Upper lobe of right lung (tissue), 1 donor: ENCODE measurements at places on chromosomes 3 and 15. TPM values are rescaled to one million over a fixed set of nuclear protein-coding genes. Genes with fewer than 3 reads are reported as not detected.

DNA sequence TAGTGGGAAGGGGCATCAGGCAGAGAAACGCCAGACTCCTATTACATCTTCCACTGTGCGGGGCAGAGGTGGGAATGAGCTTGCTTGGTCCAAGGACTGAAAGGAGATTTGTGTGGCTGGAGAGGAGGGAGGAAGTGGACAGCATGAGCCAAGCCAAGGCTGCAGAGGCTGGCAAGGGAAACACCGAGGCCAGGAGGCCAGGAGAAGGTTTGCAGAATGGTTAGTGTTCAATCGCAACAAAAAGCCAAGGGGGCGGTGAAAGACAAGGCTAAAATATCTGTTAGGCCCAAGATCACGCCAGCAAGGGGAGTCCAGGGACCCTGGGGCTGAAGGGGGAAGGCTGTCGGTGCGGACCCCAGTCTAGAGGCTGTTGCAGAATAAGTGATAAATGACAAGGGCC lies 75.8 kb downstream of the CPN2 start:
- no peaks in the 10 kb centered on the region for H3K27me3 ChIP-seq
- peak; percentile 23 for DNase-seq
- no peaks in the 10 kb centered on the region for H3K36me3 ChIP-seq
- H3K4me3 ChIP-seq = no peak overlapping the region

GRCh38 chr3:158105119-158105709 lies 1.0 kb downstream of the SHOX2 start:
- no peaks in the 10 kb centered on the region for H3K36me3 ChIP-seq
- peaks cover 90% of the 10 kb centered on the region for H3K27me3 ChIP-seq
- peak; percentile 58 for DNase-seq
- H3K4me1 ChIP-seq = peaks cover 25% of the 10 kb centered on the region
- H3K27ac ChIP-seq = no peak overlapping the region
- H3K4me3 ChIP-seq = peak overlapping the region; percentile 41

ZNF502 gene
- total RNA-seq = 4.1 TPM

GRCh38 chr15:60535743-60536142 lies 56.8 kb upstream of the ICE2 start:
- H3K4me3 ChIP-seq = no peak overlapping the region
- no peaks in the 10 kb centered on the region for H3K4me1 ChIP-seq

DNA sequence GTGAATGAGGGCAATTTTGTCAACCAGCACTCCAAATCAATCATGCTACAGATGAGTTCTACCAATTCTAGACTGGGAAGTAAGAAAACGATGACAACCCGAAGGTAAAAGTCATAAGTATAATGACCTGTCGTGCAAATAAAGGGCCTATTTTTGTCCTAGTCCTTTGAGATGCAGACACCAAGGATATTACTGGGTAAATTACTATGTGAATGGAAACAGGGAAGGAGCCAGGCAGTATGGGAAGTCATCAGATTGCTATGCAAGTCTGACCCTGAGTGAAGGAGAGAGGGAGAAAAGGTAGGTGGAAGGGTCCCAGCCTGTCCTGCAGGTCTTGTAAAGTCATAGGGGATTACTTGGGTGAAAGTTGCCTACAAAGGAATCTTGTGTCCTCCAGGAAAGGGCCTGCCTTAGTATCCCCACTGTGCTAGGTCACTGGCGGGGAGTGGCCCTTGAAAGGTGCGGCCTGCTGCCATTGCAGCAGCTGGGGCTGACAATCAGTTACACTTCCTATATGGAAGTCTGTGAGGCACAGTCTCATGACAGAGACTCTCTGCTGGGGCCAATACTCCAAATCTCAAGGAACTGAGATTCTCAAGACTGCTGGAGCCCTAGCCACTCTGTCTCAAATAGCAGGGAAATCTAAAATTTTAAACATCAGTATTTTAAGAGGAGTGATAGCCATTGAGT lies 149.9 kb upstream of the SLC2A2 start:
- H3K4me1 ChIP-seq = peaks cover 6% of the 10 kb centered on the region
- no peak overlapping the region for H3K4me3 ChIP-seq
- H3K36me3 ChIP-seq = no peaks in the 10 kb centered on the region
- no peaks in the 10 kb centered on the region for H3K27me3 ChIP-seq

ACY1 gene
- total RNA-seq = 26.5 TPM

GRCh38 chr3:128493570-128494366 lies 767 bp upstream of the GATA2 start:
- peaks cover 24% of the 10 kb centered on the region for H3K4me1 ChIP-seq
- no peak overlapping the region for H3K27ac ChIP-seq
- peak overlapping the region; percentile 60 for H3K4me3 ChIP-seq
- no peaks in the 10 kb centered on the region for H3K36me3 ChIP-seq
- peaks cover 93% of the 10 kb centered on the region for H3K27me3 ChIP-seq

CATSPER2 gene
- 3.3 TPM for total RNA-seq

- no peak overlapping the region for H3K4me3 ChIP-seq
- H3K4me1 ChIP-seq = no peaks in the 10 kb centered on the region
- H3K27me3 ChIP-seq = no peaks in the 10 kb centered on the region
- H3K36me3 ChIP-seq = no peaks in the 10 kb centered on the region
- DNase-seq = no peak
These were observed 42.4 kb upstream of the HERC1 start for GRCh38 chr15:63876085-63876662.

ARPP19 gene
- total RNA-seq = 156 TPM

THAP10 gene
- 1.5 TPM for total RNA-seq

CNTN6 gene
- total RNA-seq = 9.2 TPM

DNA sequence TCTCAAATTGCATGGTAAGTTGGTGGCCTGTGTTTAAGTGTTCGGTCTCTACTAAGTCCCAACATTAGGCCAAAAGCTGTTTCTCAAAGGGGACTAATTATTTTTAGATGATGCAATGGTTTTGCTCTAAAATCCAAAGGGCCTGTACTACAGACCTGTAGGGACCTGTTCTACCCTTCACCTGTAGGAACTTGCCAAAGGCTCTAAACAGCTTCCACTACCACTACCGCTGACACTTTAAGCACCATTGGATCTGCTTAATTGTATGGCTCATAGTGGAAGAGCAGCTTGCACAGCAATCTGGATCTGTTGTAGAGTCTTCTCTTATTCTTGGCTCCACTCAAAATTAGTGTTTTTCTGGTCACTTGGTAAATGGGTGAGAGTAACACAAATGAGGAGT lies 346.8 kb downstream of the EPHA6 start:
- DNase-seq = no peak
- H3K27ac ChIP-seq = no peak overlapping the region
- no peaks in the 10 kb centered on the region for H3K27me3 ChIP-seq
- H3K4me3 ChIP-seq = no peak overlapping the region
- no peaks in the 10 kb centered on the region for H3K36me3 ChIP-seq

DNA sequence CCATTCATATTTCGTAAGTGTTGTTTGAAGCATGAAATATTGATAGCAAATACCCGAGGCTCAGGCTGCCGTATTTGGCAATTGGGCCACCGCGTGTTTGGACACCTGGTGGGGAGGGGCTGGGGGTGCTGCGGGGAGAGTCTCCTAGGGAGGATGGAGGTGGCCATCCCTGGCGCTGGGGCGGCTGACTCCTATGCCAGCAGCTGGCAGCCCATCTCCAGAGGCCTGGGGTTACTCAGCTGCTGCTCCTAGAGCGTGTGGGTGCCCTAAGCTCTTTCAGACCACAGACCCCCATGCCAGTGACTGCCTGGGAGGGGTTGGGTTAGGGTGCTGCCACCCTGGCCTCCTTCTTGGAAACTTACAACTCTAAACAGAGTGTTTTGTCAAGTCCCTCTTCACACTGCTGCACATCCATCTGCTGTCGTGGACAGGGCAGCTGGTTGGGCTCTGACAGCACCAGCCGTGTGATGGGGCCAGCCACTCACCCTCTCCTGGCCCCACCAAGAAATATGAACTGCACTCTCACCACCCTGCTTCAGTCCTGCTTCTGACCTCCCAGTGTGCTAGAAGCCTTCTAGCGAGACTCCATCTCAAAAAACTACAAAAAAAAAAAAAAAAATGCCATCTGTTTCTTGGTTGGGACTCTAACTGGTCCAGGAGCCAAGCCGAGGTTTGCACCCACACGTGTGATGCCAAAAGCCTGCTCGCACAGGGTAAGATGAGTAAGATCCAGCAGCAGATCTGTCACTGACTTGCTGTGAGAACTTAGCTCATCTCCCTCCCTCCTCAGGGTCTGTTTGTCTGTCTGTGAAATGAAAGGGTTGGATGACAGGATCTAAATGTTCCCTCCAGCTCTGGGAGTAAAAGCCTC lies 156.2 kb downstream of the MEGF11 start:
- no peak overlapping the region for H3K27ac ChIP-seq
- H3K36me3 ChIP-seq = no peaks in the 10 kb centered on the region

- DNase-seq = peak; percentile 17
- no peak overlapping the region for H3K27ac ChIP-seq
- no peak overlapping the region for H3K4me3 ChIP-seq
- H3K36me3 ChIP-seq = no peaks in the 10 kb centered on the region
These were observed 163.8 kb downstream of the FBLN2 start for GRCh38 chr3:13712682-13713180.

- H3K27ac ChIP-seq = no peak overlapping the region
- H3K4me1 ChIP-seq = no peaks in the 10 kb centered on the region
- H3K27me3 ChIP-seq = no peaks in the 10 kb centered on the region
These were observed 184.3 kb downstream of the PLCH1 start for GRCh38 chr3:155560594-155560993.

DNA sequence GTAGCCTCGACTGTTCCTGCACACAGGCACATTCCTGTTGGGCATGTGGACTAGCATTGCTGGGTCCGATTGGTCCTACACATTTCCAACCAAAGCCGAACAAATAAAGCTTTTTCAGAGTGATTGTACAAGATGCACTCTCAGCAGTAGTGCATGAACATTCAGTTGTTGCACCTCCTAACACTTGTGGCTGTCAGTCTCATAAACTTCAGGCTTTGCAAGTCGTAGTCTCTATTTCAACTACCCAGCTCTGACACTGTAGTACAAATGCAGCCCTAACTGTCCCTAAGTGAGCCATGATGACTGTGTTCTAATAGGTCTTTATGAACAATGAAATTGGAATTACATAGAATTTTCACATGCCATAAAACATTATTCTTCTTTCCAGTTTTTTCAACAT lies 281.7 kb upstream of the ATP10A start:
- H3K27ac ChIP-seq = no peak overlapping the region
- DNase-seq = no peak
- no peak overlapping the region for H3K4me3 ChIP-seq

GRCh38 chr15:57505949-57506391 lies 85.7 kb upstream of the MYZAP start:
- peak; percentile 77 for DNase-seq
- H3K36me3 ChIP-seq = no peaks in the 10 kb centered on the region
- H3K4me1 ChIP-seq = peaks cover 28% of the 10 kb centered on the region
- H3K4me3 ChIP-seq = no peak overlapping the region

DNA sequence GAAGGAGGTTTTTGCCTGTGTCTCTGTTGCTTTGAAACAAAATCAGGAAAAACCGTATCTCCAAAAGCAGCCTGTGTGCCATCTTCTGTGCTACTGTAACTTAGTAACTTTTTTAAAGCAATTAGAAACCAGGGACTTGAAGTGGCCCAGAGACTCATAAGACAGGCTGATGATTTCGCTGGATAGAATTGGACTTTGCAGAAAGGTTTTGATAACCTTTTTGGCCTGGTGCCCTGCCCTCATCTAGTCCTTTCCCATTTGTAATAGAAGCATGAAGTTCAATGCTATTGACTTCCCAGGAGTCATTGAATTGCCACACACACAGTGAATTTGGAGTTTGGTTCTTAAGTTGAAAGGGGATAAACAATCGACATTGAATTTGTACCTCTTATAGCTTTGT lies 157.2 kb downstream of the PTPRG start:
- no peak overlapping the region for H3K4me3 ChIP-seq
- DNase-seq = no peak
- no peaks in the 10 kb centered on the region for H3K27me3 ChIP-seq
- H3K36me3 ChIP-seq = no peaks in the 10 kb centered on the region
- H3K4me1 ChIP-seq = no peaks in the 10 kb centered on the region
- no peak overlapping the region for H3K27ac ChIP-seq

GRCh38 chr15:33971811-33972210 lies 3.5 kb downstream of the CHRM5 start:
- no peak overlapping the region for H3K4me3 ChIP-seq
- H3K4me1 ChIP-seq = no peaks in the 10 kb centered on the region
- H3K27ac ChIP-seq = no peak overlapping the region
- DNase-seq = no peak
- H3K36me3 ChIP-seq = no peaks in the 10 kb centered on the region
- no peaks in the 10 kb centered on the region for H3K27me3 ChIP-seq

GRCh38 chr3:188367678-188368077 lies 213.7 kb downstream of the LPP start:
- no peaks in the 10 kb centered on the region for H3K27me3 ChIP-seq
- no peaks in the 10 kb centered on the region for H3K36me3 ChIP-seq
- H3K27ac ChIP-seq = no peak overlapping the region
- DNase-seq = no peak
- no peak overlapping the region for H3K4me3 ChIP-seq
